ENCODE measurements at places on chromosomes 11 and 22.

- DNase-seq: no peak
Observed at GRCh38 chr11:88431675-88432341, 94.3 kb upstream of the CTSC start.

DNA sequence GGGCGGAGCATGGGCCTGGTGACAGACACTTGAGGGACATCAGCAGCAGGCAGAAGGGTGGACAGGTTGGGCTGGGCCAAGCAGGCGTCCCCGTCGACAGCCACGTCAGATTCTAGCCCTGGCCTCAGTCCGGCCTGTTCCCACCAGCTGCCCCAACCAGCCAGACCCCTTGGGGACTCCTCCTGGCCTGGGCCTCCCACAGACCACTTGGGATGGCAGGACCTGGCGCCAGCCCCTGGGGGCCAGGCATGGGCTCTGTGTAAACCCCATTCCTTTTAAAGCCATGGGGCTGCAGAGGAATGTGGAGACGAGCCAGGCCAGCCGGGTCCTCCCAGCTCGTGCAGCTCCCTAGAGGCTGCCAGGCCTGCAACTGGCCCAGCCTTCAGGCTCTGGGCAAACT, 4.7 kb upstream of the SUSD2 start:
- DNase-seq: no peak

DNA sequence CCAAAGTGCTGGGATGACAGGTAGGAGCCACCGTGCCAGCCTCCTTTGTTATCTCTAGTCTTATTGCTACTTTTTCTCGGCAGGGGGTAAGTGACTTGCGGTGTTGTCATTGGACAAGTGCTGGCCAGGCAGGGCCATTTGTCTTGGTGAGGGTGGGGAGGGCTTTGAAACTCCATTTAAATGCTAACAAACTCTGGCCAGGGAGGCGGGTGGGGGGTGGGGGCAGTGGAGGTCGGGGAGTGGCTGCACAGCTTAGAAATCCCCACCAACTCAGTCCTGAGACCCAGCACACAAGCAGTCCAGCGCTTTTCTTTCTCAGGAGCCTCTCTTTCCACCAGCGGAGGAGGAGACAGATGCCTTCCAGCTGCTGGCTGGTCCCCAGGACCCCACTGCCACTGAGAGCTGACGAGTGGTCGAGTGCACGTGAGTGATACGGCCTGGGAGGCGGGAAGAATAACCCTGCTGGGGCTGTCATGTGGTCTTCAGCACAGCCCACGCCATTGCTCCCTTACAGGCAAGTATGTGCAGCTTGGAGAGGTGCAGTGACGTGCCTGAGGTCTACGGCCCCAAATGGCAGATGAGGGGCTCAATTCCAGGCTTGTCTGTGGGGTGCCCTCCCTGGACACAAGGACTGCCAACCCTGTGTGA, 24.2 kb upstream of the OSBPL5 start:
- no peak for DNase-seq

DNA sequence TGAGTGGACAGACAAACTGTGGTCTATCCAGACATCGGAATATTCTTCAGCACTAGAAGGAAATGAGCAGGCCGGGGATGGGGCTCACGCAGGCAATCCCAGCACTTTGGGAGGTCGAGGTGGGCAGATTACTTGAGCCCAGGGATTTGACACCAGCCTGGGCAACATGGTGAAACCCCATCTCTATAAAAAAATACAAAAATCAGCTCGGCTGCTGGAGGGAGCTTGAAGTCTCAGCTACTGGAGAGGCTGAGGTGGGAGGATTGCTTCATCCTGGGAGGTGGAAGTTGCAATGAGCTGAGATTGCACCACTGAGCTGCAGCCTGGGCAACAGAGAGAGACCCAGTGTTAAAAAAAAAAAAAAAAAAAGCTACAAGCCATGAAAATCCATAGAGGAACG, 8.0 kb upstream of the CTSD start:
- no peak for DNase-seq

DNA sequence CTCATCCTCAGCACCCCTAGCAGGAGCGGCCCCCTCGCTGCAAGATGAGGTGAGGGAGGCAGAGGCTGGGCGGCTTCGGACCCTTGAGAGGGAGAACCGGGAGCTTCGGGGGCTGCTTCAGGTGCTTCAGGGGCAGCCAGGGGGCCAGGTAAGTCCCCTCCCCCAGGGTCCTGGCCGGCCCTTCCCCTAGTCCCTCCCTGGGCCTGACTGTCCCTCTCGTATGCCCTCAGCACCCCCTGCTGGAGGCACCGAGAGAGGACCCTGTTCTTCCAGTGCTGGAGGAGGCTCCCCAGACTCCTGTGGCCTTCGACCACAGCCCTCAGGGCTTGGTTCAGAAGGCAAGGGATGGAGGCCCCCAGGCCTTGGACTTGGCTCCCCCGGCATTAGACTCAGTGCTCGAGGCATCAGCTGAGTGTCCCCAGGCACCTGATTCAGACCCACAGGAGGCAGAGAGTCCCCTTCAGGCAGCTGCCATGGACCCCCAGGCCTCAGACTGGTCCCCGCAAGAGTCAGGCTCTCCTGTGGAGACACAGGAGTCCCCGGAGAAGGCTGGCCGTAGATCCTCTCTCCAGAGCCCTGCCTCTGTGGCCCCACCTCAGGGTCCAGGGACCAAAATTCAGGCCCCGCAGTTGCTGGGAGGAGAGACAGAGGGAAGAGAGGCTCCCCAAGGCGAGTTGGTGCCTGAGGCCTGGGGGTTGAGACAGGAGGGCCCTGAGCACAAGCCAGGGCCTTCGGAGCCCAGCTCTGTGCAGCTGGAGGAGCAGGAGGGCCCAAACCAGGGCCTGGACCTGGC, 4.0 kb downstream of the CCDC88B start:
- DNase-seq: no peak

DNA sequence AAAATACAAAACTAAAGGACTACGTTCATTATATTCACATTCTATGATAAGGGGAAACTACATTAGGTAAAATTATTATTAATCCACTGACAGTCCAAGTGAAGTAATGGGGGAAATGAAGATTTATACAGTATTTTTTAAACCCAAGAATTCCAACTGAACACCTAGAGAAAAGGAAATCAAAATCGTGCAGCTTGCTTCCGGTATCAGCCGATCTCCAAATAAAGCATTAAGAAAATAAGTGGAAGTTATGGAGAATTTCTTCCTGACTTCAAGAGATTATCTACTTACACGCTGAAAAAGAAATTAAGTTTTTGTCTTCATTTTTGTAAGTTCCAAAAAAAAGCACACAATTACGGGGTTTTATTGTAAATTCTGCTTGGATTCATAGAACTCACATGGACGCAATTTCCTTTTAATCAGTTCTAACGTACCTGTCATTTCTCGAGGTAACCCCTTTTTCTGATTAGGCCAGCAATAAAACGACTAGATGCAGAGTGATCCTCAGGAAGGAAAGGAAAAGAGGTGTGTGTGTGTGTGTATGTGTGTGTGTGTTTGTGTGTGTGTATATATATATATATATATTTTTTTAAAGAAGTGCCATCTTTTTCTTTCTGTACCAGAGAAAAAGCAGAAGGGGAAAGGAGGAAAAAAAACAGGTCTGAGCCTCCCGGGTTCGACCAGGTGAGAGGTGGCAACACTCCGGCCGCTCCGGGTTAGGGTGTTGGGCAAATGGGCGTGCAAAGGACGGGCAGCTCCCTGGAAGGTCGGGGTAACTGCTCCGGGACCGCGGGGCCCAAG, 1.1 kb downstream of the ZBTB44 start:
- no peak for DNase-seq

GRCh38 chr22:49861642-49862495, 8.2 kb downstream of the ZBED4 start:
- DNase-seq: no peak

- peak; percentile 83 for DNase-seq
Observed at GRCh38 chr11:1382831-1383607, 6.7 kb upstream of the BRSK2 start.

- peak; percentile 30 for DNase-seq
Observed at GRCh38 chr11:7353100-7353499, 101.4 kb downstream of the SYT9 start.

DNA sequence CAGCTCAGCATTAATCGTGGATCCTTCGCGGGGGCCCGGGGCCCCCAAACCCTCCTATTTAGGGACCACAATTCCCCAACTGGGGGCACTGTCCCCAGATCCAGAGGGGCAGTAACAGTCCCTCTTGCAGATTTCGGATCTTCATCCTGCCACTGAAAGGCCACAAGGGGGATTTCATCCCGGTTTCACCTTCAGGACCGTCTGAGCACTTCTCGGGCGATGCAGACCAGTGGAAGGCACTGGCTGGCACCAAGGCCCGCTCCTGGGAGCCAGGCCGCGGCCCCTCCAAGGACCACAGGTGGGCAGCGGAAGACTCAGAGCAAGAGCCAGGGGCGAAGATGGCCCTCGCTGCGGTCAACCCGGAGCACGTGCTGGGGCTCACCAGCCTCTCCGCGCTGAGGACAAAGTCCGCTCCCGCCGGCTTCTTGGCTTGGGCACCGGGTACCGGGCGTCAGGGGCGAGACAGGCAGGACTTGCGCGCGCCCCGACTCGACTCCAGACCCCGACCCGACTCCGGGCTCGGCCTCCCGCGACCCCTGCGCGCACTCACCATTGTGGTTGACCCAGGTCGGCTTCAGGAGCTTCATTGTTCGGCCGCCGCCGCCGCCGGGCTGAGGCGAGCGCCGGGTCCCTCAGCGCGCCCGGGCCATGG, 517 bp downstream of the HIRA start:
- peak; percentile 60 for DNase-seq

- DNase-seq: peak; percentile 42
Observed at GRCh38 chr22:20238901-20239675, 29.0 kb downstream of the RTN4R start.

- no peak for DNase-seq
Observed at GRCh38 chr22:30190574-30190973, 56.0 kb downstream of the LIF start.

- peak; percentile 92 for DNase-seq
Observed at GRCh38 chr11:9757809-9758636, 94.1 kb downstream of the SWAP70 start.

DNA sequence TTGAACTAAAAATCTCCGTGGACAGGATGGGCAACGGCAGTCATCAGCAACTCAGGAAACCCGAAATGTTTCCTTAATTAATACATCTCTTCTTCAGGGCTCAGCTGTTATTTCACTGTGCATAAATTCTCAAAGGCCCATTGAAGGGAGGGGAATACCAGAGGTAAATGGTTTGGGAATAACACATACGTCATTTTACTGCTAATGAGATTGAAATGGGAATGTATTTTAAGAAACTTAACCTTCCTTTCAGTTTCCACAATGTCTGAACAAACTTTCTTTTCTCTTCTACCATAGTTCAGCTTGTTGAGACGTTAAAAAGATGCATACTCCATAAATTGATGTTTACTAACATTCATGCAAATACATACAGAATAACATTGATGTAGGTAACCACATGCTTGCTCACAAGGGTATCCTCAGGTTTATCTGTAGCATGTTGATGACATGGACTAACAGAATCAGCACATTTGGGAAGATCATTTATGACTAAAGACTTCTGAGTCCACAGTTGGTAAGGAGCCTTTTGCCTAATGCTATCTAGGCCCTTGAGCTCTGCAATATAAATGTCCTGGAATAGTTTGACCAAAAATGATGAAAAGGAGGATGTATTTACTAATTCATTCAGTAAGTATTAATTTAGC, 7.7 kb upstream of the PRRG4 start:
- peak; percentile 10 for DNase-seq

GRCh38 chr22:47965066-47965465, 1202.6 kb downstream of the TBC1D22A start:
- DNase-seq: no peak

DNA sequence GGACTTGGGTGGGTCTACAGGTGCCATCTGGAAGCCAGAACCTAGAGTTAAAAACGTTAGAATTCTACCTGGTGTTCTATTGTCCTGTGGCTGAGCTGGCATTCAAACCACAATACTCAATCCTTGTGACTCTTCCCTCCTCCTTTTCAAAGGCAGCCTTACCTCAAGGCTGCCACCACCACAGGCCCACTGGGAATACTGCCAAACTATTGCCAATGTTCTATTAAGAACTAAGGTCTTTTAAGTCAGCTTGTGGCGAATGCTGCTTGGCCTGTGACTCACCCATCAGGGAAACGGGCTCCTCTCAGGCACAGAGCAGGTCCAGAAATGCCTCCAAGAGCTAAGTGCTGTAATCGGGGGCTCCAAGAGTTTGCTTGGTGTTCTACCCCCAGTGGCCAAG, 1008.4 kb downstream of the JRKL start:
- no peak for DNase-seq

DNA sequence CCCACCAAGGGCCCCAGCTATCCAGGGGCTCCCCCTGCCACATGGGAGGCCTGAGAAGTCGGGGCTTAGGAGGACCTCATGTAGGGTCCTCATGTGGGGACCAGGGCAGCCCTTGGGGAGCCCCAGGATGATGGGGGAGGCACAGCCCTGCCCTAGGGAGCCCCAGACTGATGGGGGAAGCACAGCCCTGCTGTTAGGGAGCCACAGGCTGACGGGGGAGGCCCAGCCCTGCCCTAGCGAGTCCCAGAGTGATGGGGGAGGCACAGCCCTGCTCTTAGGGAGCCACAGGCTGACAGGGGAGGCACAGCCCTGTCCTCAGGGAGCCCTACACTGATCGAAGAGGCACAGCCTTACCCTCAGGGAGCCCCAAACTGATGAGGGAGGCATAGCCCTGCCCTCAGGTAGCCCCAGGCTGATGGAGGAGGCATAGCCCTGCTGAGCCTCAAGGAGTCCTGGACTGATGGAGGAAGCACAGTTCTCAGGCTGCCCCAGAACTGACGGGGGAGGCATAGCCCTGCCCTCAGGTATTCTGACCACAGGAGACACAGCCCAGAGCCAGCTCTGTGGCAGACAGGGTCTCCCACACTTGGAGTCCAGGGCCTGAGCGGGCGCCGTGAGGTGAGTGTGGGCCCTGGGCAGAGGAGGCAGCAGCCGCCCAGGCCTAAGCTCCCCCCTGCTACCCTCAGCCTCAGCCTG, 10.8 kb downstream of the PRR33 start:
- DNase-seq: no peak

DNA sequence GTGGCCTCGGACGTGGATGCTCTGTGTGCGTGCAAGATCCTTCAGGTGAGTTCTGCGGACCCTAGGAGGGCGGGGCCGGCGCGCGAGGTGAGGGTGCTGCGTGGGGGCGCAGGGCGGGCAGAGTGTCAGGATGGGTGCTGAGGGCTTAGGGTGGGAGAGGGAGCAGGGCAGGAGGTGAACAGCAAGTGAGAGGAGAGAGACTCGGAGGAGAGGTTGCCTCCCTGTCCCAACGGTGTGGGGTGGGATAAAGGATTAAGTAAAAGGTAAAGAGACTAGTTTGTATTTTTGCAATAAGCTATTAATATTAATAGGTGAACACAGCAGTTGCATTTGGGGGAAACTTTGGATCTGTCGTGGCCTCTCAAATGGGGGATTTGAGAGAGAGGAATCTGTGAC, 451 bp downstream of the CDC45 start:
- DNase-seq: no peak

- no peak for DNase-seq
Observed at GRCh38 chr11:94861306-94861845, 93.2 kb downstream of the AMOTL1 start.

DNA sequence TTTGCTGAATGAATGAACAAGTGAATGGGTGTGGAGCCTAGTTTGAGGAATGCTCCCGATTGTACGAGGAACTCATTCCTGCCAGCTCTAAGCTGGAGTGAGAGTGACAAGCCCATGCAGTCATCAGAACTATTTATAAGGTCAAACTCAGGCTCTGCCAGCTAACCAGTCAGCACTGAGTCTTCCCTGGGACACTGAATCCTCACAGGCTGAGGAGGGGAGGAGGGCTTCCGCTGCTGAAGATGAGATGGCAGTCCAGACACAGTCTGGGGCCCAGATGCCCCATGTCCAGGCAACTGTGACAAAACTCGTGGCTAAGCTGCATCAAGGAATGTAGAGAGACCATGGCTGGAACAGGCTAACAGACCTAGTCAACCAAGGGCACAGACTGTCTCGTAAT, 4.0 kb downstream of the LRP4 start:
- DNase-seq: no peak

GRCh38 chr11:41446566-41446965, 12.9 kb downstream of the LRRC4C start:
- no peak for DNase-seq

Data from GM06990 (cell line).